ENCODE measurements at places on chromosomes 6 and 20. TPM values are rescaled to one million over a fixed set of nuclear protein-coding genes. Genes with fewer than 3 reads are reported as not detected.

The PSMA7 gene
- 388 TPM for total RNA-seq

GRCh38 chr6:24929242-24929641 lies 6.5 kb downstream of the RIPOR2 start:
- DNase-seq, result no peak

GRCh38 chr6:34817446-34817845 lies 25.6 kb downstream of the BLTP3A start:
- no peak for DNase-seq

DNA sequence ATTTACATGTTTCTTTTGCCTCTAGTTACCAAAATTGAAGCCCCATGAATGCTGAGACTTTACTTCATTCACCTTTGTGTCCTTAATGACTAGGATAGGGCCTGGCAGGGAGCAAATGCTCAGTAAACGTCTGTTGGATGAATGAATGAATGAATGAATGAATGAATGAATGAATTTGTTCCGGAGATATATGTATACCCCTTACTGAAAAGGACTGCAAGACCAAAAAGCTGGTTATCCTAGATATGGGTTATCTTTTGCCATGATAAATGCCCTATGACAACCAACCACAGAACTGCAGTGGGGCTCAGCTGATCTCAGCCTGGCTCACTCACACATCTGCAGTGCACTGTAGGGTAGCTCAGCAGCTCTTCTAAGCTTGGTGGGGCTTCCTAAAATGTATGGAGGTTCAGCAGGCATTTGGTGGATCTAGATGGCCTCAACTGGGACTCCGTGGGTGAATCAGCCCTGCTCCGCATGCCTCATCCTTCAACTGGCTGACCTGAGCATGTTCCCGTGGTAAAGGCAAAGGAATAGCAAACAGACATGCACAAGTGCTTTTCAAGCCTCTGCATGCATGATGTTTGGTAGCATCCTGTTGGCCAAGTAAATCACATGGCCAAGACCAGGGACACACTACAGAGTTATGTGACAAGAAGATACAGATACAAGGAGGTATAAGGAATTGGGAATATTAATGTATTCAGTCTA lies 378.7 kb upstream of the SOX4 start:
- DNase-seq, result no peak

- peak; percentile 61 for DNase-seq
Observed at GRCh38 chr6:79946272-79947190, 822 bp downstream of the ELOVL4 start.

DNA sequence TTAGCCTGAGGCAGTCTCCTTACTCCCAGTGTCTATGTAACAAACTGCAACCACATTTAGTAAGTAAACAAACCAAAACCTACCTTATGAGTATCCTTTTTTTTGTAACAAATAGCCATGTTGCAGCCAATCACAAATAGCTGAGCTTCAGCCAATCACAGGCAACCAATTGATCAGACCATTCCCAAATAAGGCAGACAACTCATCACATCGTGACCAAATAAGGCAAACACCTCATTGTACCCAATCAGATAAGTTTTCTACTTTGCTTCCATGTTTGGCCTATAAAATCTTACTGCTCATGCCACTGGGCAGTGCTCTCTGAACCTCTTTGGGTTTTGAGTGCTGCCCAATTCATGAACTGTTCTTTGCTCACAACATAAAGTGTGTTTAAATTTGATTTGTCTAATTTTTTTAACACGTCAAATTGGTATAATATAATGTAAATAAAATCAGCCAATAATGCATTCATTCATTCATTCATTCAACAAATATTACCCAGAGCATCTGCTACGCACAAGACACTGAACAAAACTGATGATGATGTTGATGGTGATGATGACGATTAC lies 117.8 kb downstream of the BCAS1 start:
- no peak for DNase-seq
